ENCODE measurements at places on chromosomes 2 and 18.

DNA sequence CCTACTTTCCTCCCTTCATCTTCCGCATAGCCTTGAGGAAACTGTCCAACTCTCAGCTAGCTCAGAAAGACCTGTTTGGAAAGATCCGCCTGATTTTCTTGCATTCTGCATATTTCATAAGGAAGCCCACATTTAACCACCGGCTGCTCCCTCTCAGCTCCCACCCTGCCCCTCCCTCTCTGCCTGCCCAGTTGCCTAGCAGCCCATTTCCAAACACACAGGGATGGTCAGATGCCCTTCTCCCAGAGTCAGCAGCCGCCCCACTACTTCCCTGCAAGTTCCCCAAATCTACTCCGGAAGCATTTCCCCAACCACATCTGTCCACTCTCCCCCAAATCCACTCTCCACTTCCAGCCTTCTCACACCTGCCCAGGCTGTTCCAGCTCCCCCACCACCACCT, 96.0 kb downstream of the TNS1 start:
- DNase-seq, result no peak

- no peak for DNase-seq
Measured at GRCh38 chr18:65221736-65222135, 529.1 kb upstream of the CDH7 start.

DNA sequence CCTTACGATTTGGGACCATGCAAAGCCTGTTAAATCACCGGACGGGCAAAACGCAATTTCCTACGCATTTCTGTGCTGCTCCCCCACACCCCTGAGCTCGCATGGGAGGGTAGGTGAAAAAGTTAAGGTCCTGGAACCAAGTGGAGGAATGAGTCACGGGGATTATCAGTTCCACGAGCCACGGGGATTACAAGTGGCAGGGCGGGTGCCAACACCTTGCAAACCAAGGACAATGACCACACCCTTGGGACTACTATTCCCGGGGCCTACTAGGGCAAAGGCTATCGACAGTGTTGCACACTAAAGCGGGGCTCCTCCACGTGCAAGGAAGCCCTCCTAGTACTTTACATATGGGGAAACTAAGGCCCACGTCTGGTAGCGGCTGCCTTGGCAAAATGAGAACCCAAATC, 447 bp downstream of the RETSAT start:
- no peak for DNase-seq

DNA sequence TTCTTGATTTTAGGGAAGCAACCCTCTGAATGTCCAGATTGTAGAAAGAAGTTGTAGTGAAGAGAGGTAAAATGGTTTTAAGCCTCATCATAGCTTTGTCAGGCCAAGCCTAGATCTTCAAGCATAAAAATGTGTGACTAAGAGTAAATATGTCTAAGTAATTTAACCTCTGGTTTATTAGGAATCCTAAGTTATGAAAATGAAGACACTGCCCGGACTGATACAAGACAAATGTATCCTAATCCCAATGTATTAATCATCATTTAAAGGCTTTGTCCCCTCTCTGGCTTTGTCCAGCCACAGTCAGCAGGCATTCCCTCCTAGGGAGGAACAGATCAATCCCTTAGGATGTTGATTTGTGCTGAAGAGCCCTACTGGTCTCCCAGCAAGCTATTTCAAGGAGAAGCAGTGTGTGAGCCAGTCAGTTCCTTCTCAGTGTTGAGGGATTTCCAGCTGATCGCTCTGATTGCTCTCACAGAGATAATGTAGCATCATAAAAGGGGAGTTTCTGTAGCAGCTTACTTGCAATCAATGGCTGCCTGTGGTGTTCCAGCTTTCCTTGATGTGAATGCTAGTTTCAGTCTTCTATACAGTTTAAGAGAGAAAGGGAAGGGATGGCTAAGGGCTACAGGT, 796.1 kb downstream of the EPHA4 start:
- no peak for DNase-seq

DNA sequence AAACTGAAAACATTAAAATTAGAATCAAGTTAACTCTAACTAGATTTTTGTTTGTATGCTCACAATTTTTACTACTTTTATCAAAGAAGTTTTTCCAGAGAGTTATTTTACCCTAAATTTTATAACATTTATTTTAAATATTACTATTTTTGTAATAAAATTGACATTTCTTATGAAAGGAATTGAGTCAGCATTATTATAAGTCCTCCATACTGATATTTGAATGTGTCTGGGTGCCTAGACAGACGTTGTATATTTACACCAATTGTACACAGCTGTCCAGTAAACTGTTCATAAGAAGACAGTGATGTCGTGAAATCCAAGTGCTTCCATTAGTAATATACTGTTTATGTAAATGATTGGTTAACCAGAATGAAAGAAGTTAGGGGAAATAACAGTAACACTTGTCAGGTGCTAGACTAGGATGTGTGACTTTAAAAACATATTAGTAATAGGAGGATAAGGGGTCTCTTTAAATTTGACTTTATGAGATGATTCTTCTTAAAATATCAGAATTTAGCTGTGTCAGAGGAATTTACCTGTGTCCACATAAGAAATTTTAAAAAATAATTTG, 73.7 kb downstream of the TANK start:
- DNase-seq, result no peak

- DNase-seq, result no peak
Measured at GRCh38 chr2:134718817-134719814, at the start of gene TMEM163. TSS of gene TMEM163 (minus strand) at chr2:134719000.

DNA sequence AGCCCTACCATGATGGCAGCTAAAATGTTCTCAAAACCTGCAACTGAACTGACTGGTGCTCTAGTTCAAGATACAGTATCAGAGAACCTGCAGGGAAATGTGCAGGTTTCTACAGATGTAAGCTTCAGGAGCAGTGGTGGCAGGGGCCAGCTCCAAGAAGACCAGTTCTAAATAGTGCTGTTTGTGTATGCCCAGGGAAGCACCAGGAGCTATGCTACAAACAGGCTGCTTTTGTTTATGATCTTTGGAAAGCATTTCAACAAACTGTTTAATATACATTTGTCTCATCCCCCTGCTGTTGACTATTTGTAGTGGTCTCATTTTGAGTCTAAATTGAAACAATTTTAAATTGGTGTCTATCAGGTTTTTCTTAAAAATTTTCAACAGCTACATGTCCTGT, 20.7 kb downstream of the FZD5 start:
- no peak for DNase-seq
